ENCODE measurements at places on chromosomes 5 and 9.
A peak's percentile ranks its signal among the peaks of the same experiment; 100 is the strongest.

DNA sequence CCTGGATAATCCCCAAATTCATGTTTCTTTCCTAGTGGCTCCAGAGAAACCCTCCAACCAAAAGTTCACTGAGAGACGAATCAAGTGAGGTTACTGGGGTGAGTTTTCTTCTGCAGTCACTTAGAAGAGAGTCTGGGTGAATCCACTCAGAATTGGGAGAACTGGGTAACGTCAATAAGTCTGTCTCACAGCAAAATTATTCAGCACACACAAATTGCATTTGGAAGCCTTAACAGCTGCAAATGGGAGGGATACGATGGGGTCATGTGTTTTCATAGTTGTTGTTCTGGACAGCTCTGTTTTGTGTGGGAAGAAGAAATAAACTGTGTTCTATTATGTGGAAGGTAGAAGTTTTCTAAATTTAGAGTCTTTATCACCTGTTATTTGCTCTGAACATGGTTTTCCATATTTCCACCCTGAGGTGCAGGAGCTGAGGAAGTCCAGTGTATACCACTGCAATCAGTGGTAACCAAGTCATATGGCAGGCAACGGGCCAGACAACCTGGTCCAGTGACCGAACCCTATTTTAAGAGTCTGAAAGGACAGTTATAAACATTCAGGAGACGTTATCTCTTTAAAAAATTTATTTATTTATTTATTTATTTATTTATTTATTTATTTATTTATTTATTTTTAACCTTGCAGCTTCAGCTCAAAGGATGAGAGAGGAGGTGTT lies 21.9 kb downstream of the MARCHF3 start:
- DNase-seq, result no peak

GRCh38 chr9:109213285-109214121 lies 46.5 kb upstream of the FRRS1L start:
- DNase-seq, result no peak

- no peak for DNase-seq
Observed at GRCh38 chr9:74663439-74663838, 166.3 kb downstream of the RORB start.

DNA sequence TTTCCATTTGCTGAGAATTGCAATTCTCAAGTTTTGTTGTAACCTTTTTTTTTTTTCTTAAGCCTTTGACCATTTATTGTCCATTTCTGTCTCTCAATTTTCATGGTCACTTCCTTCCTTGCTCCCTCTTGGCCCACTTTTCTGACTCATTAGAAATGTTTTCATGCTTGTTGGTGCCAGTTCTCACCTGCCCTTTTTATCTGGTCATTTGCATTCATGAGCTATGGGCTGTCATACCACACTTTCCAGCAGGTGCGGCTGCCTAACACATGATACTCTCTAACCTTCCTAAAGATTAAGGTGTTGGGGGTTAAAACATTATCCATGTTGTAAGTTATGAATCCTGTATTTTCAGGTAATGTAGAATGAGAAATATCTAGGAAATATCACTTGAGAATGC lies 150.5 kb upstream of the TLX3 start:
- no peak for DNase-seq

- DNase-seq, result no peak
Observed at GRCh38 chr5:100270023-100270771, 265.0 kb upstream of the FAM174A start.

DNA sequence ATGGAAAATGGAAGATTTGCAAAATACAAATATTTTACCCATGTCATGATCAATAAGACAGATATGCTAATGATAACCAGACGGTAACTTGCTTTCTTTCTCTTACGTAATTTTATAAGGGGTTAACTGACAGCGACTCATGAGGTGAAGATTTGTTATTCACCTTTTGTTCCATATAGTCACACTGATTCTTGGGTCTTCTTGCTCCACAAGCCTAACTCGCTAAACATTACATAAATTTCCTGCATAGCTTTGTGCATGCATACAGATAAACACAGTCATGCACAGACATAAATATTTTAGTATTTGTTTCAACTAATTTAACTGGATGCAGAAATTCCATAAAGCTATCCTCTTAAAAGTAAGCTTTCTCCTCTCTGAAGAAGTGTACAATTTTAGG lies 225.9 kb downstream of the VPS13A start:
- DNase-seq, result no peak

- no peak for DNase-seq
Observed at GRCh38 chr9:119005162-119005561, 364.1 kb downstream of the BRINP1 start.

GRCh38 chr9:129482521-129483414 lies 138.1 kb downstream of the C9orf50 start:
- peak; percentile 76 for DNase-seq

GRCh38 chr5:77117161-77117560 lies 30.1 kb upstream of the ZBED3 start:
- DNase-seq, result no peak

DNA sequence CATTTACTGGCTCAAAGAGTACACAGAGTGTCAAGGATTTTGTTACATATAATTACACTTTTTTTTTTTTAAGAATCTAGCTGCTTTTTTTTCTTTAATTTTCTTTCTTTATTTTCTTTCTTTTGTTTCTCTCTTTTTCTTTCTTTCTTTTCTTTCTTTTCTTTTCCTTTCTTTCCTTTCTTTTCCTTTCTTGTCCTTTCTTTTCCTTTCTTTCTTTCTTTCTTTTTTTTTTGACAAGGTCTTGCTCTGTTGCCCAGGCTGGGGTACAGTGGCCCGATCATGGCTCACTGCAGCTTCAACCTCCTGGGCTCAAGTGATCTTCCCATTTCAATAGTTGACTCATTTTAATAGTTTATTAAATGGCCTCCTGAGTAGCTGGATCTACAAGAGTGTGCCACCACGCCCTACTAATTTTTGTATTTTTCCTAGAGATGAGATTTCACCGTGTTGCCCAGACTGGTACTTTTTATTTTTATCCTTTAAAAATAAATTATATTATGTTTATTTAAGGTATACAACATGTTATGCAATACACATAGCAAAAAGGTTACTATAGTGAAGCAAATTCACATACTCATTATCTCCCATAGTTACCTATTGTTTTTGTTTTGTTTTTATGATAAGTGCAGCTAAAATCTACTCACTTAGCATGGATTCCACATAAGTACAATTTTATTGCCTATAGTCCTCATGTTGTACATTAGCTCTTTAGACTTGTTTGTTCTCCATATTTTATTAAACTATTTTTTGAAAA lies 381.5 kb upstream of the KLF4 start:
- DNase-seq, result no peak

GRCh38 chr5:109550077-109550476 lies 139.7 kb upstream of the MAN2A1 start:
- no peak for DNase-seq

DNA sequence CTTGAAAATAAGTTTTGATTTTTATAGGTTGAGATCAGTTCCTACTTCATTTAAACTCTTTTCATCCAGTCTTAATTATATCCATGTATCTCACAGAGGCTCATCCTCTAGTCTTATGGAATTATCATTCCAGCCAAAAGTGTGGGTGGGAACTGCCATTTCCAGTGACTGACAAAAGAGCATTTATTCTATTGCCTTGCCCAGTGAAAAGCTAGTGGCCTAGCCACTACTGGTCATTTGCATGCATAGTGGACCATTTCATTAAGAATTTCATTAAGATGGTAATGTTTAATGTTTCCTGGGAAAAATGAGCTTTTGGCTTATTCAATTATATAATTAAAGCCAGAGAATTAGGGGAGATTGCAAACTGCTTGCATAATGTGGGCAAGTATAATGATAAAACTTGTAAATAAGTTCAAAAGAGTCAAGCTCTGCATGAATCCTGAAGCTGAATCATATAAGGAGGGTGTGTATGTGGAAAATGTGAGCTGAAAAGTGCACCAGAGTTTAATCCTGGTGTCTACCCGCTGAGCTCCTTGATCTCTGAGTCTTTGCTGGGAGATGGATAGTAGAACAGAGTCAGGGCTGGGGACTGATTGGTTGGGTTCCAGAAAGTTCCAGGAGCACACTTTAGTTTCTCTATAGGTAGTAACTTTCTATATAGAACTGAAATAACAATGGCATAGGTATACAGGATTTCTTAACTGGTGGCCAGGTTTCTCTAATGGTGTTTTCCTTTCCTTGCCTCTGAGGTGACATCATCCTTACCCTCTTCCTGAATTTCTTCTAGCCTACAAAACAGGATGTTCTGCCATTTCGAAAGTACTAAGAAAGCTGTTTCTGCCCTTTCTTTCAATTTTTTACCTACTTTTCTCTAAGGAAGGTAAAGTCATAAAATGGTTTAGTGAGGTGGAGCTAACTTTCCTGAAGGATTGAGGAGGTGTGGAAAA lies 78.5 kb downstream of the KIF4B start:
- DNase-seq, result no peak

DNA sequence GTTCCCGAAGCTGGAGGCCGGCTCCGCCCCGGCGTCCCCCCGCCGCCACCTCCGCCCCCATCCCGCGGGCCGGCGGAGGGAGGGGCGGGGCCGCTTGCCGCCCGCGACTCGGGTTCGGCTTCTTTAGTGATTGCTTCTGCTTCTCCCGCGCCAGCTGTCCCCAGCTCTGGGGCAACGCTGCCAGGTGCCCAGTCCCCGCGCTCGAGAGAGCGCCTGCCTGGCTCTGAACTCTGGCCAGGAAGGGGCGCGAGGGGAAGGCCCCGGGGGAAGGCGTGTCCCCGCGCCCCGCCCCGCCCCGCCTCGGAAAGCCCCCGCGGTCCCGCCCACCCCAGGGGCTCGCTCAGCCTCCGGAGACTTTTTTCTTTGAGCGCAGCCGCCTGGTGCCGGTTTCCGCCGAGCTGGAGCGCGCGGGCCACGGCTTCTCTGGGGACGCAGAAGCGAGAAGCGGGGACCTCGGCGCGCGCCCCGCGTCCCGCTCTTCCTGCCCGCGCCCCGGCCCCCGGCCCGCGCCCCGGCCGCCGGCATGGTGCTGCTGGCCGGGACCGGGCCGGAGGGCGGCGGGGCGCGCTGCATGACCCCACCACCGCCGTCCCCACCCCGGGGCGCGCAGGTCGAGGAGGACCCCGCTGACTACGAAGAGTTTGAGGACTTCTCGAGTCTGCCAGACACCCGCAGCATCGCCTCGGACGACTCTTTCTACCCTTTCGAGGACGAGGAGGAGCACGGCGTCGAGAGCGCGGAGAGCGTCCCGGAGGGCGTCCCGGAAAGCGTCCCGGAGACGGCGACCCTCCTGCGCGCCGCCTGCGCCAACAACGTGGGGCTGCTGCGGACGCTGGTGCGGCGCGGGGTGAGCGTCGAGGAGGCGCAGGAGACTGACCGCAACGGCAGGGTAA lies at the start of gene ANKRD33B:
Gene ANKRD33B, plus strand, starts transcription at position 126 of the 893 bp plus-strand sequence. Its CDS starts 398 bp downstream, at position 524.
- DNase-seq, result peak; percentile 87

DNA sequence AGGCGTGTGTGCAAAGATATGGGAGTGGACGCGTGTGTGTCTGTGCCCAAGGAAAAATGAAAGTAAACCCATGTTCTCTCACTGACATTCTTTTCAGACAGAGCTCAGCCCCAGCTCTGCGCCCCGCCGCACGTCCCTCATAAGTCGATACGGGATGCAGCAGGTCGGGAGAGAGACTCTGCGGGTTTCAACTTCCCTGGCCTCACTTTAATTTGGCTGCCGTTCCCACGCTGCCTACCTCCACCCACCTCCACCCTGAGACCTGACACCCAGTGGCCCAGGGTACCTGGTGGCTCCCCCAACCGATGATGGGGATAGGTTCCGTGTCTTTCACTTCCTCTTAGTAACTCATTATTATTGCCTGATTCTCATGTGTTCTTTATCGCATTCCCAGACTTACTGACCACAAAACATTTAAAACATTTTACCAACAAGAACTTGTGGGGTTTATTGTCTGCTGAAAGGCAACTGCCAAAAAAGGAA lies 19.4 kb downstream of the LHX2 start:
- no peak for DNase-seq

GRCh38 chr5:149161026-149161687 lies 19.9 kb downstream of the ABLIM3 start:
- DNase-seq, result no peak

GRCh38 chr9:18703901-18704379 lies 230.0 kb downstream of the ADAMTSL1 start:
- no peak for DNase-seq

DNA sequence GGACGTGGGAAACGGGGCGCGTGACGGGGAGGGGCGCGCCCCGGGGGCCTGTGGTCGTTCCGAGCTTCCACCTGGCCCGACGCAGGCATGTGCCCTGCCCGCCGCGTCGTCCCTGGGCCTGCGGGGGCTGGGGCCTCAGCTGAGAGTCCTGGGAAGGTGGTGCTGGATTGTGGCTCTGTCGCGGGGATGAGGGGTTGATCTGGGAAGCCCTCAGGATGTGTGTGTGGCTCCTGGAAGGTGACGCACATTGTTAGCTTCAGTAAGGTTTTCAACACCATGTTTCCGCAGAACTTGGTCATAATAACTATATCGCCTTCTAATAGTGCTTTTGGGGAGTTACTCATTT lies 589.1 kb downstream of the MTRR start:
- no peak for DNase-seq

- DNase-seq, result no peak
Observed at GRCh38 chr9:104899759-104900247, 28.2 kb downstream of the ABCA1 start.

DNA sequence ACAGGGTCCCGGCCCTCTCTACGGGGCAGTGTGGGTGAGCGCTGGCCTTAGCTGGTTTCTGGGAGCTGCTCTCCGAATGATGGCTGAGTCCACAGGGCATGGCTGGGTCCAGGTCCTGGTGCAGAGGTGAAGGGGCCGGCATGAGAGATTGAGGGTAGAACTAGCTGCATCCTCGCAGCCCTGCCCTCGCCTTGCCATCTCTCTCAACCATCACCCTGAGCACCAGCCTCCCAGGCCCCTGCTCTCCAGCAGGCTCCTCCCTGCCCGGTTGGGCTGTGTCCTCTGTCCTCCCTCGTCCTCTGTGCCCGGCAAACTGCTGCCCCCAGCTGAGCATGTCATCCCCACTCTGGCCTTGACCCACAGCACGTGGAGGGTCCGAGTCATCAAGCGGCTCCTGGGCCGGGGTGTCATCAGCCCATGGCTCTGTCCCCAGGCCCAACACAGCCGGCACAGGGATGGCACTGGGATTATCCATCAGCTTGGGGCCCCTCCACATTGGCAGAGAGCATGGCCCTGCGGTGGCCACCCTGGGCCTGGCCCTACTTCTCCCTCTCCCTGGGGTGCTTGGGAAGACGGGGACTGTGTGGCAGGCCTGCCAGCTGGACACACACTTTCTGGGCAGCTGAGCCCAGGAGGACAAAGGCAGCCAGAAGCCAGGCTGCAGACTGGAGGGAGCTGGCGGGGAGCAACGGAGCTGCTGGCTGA lies 8.4 kb downstream of the FLT4 start:
- peak; percentile 41 for DNase-seq

- DNase-seq, result no peak
Observed at GRCh38 chr5:61270510-61271165, 61.4 kb upstream of the ZSWIM6 start.

- no peak for DNase-seq
Observed at GRCh38 chr5:136026636-136027035, 2.2 kb upstream of the TGFBI start.

GRCh38 chr9:123548741-123549545 lies 192.9 kb downstream of the CRB2 start:
- DNase-seq, result no peak

GRCh38 chr5:10994091-10994986 lies 233.3 kb upstream of the DAP start:
- peak; percentile 52 for DNase-seq
